ENCODE measurements at places on chromosomes 1 and 21.

DNA sequence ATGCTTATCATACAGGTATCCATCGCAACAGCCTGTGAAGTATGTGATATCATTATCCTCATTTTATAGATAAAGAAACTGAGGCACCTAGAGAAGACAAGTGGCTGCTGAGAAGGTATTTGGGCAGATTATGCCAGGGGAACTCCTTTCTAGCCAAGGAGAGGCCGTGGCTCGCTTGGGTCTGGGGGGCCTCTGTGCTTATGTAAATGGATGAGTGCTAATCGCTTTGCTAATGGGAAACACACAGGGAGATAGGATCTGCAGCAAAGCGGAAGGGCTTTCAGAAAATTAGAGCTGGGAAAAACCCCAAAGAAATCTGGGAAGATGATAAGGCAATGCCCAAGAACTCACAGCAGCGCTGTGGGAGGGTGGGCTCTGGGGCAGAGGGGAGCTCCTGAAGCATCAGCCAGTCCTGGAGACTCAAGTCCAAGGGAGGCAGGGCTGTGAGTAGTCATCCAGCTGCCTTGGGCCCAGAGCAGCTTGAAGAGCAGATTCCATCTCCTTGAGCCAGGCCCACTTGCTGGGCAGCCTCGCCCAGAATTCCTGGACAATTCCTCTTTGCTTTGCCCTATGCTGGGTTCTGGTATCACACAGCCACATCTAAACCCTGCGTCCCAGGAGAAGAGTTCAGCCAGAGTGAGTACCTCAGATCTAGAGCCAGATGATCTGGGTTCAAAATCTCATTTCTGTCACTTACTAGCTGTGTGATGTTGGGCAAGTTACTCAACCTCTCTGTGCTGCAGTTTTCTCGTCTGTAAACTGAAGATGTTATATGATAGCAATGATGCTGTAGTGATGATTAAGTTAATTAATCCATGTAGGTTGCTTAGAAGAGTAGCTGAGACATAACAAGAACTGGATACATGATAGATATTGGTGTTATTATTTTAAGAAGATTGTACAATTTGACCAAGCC lies 36.7 kb downstream of the FOXD2 start:
- DNase-seq = no peak

- no peak for DNase-seq
Measured at GRCh38 chr21:29477347-29477746, 178.6 kb downstream of the BACH1 start.

GRCh38 chr1:204350857-204351573 lies 8.7 kb downstream of the PLEKHA6 start:
- DNase-seq = no peak

DNA sequence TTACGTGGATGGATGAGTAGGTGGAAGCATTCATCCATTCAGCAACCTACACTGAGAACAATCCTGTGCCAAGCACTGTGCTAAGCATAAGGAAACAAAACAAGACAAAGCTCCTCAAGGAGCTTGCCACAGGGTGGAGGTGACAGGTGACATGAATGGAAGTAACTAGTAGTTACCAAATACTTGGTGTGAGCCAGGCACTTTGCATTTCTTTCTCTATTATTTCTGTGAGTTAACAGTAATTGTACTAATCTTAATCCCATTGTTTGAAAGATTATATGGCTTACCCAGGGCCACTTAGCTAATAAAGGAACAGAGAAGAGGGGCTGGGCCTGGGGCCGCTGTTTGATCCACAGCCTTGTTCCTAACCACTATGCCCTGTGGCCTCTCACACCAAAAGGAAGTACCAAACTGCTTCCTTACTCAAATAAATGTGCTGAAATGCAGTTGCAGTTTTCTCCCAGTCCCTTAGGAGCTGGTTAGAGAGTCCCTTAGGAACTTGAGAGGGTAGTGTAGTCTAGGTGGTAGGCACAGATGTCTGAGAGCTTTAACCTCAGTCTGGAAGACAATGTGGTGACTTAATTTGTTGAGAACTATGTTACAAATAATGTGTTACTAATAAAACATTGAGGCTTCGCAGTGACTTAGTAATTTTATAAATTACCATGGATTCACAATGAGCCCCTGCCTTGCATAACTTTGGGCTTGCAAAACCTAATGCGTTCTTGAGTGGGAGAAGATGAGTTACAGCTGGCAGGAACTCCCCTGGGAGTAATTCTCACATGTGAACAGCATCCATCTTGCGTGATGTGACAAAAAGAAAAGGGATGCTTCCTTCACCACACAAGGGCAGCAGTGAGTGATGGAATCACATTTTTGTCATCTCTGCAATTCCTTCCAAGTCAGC lies 69.8 kb downstream of the MPZL1 start:
- no peak for DNase-seq

DNA sequence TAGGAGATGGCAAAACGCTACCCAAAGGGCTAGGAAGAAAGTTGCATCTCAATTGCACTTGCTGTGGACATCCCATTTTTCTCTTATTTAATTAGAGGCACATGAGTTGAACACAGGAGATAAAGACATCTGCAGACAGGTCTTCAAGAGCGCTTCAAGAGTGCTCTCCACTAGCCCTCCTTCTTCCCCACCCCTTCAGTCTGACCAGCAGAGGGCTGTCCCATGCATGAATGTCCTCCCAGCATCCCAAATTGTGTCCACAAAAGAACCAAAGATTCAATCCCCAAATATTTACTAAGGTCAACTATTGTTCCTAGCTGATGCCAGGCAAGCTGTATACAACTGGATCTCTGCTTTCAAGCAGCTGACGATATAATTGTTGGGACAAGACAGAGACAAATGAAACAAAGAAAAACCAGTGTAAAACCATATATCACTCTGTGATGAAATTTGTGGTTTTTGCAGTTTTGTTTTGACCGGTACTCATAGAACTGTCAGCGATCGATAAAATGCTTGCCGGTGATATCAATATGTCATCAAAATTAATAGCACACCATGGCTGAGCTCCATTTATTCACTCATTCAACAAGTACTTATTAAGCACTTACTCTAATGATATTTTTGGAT lies 174.2 kb downstream of the TNR start:
- DNase-seq = no peak

DNA sequence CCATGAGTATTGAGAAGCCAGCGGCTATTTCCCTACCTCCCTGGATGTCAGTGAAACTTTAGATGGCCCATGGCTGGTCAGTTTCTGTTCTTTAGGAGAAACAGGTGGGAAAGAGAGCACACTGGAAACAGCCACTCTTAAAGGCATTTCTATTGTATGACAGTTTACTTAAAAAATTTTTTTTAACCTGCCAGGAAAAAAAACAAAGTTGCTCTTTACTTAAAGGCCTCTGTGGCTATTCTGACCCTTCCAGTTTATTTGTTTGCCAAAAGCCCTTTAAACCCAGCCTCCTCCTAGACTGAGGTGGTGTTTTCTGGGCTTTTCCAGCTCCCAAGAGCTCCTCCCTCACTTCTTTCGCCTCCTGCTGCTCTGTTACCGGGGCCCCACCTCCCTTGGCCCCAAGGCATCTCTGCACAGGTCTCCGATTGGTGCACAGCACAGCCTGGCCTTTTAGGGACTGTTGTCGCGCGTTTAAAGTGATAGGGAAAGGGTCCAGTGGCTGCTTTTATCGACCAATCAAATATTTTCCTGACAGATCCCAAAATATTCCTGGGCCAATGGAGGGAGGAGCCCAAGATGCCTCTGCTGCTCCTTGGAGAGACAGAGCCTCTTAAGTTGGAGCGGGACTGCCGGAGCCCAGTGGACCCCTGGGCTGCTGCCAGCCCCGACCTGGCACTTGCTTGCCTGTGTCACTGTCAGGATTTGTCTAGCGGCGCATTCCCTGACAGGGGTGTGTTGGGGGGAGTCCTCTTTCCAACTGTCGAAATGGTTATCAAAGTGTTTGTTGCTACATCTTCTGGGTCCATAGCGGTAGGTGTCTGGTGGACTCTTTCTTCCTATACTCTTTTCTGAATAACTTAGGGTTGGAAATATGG lies at the start of gene SH3BGR:
Gene SH3BGR (plus strand): TSS at position 639 of the 875 bp plus-strand sequence. CDS start 127 bp downstream, at position 766.
- no peak for DNase-seq

GRCh38 chr1:230915078-230915477 lies 46.8 kb upstream of the C1orf198 start:
- no peak for DNase-seq

DNA sequence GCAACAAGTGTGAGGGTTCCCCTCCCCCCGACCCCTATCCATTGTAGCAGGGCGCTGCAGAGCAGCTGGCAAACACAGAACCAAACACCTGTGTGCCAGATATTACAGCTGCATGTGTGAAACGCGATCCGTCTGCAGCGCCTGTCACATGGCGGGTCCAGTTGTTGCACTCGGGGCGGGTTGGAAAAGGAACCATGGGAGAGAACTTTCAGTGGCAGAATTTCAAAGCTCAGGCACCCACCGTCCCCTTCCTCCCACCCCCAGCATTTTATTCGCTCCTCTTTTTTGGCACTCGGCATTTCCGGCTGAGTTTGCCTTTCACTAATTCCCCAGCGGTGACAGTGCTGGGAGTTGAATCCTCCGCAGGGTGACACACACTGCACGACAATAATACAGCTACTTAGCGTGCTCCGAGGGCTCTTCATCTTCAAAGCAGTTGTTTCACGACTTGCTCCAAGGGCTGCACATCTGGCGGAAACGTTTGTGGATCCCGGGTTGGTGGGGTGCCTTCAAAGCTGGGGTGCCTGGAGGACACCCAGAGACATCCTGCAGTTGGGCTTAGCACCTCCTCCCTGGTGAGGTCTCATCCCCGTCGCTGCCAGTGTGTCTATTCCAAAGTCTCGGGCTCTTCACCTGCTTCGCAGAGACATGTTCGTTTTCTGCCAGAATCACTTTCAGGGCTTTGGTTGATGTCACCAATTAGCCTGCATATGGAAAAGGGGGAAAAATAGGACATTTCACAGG lies 180.7 kb downstream of the ZBTB18 start:
- no peak for DNase-seq

GRCh38 chr1:30662291-30662840 lies 61.0 kb downstream of the MATN1 start:
- DNase-seq = no peak

- no peak for DNase-seq
Measured at GRCh38 chr1:218201601-218202000, 83.5 kb upstream of the RRP15 start.

Data from activated CD4-positive, alpha-beta T cell treated with anti-CD3 and anti-CD28 coated beads for 24 hours (primary cell).